Activated CD8-positive, alpha-beta memory T cell treated with anti-CD3 and anti-CD28 coated beads for 1 hour (primary cell): ENCODE measurements at places on chromosomes 7 and 10.

GRCh38 chr10:33115738-33116719, 158.0 kb upstream of the ITGB1 start:
- no peak for DNase-seq

DNA sequence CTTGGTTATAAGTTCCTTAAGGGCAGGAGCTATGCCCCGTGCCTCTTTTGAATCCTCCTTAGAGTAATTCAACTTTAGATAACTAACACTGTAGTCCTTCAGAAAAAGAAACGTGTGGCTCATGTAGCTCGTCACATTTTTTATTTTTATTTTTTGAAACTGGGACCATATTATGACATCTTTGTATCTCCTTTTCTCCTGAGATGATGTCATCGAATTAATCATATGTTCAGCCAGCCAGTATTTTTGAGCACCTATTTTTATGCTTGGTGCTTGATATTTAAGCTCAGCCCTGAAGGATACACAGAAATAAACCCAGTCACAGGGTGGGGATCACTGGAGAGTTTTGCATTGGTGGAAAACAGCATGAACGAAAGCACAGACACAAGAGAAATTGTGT, 22.6 kb upstream of the CELF2 start:
- no peak for DNase-seq

- no peak for DNase-seq
Measured at GRCh38 chr7:158740013-158740656, 35.5 kb upstream of the NCAPG2 start.

DNA sequence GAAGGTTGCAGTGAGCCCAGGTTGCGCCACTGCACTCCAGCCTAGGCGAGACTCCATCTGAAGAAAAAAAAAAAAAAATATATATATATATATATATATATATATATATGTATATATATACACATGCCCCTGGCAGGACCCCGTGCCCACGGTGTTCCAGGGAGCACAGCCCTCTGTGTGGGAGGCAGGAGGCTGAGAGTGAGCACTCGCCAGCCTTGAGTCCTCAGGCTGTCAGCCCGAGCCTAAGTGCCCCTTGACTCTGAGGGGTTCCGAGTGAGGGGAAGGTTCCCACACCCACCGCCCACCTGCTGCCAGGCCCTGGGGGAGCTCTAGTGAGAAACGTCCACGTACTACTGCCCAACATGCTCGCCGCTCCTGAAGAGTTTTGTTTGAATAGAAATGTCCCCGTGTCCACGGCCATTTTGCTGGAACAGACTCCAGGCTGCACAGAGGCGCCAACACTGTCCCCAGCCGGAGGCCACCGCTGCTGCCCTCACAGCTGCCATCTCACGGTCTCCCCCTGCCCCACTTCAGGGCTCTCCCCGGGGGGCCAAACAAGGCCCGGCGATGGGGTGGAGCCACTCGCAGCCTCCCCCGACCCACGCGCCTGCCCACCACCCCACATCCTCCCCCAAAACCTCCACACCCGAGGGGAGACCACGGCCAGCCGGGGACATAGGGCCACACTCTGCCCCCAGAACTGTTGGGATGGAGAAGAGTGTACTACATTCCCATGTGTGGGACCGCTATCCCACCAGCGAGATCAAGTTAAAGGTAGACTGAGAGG, 62.8 kb upstream of the EBF3 start:
- DNase-seq, result no peak

DNA sequence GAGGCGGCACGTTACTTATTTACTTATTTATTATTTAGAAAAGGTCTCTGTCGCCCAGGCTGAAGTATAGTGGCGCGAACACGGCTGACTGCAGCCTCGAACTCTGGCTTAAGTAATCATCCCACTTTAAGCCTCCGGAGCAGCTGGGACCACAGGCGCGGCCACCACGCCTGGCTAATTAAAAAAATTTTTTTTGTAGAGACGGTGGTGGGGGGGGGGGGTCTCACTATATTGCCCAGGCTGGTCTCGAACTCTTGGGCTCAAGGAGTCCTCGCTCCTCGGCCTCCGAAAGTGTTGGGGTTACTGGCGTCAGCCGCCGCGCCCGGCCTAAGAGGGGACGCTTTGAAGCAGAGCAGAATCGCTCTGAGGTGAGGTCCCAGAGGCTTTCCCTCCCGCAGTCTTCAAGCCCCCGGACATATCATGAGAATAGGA, 675 bp upstream of the FRAT2 start:
- no peak for DNase-seq
